ENCODE measurements at places on chromosomes 4 and X.

- DNase-seq = no peak
Measured at GRCh38 chr4:52143815-52144214, 92.7 kb downstream of the SPATA18 start.

- DNase-seq = no peak
Measured at GRCh38 chrX:11386001-11386523, 92.8 kb downstream of the AMELX start.

- no peak for DNase-seq
Measured at GRCh38 chr4:103918214-103918613, 198.4 kb upstream of the TACR3 start.

DNA sequence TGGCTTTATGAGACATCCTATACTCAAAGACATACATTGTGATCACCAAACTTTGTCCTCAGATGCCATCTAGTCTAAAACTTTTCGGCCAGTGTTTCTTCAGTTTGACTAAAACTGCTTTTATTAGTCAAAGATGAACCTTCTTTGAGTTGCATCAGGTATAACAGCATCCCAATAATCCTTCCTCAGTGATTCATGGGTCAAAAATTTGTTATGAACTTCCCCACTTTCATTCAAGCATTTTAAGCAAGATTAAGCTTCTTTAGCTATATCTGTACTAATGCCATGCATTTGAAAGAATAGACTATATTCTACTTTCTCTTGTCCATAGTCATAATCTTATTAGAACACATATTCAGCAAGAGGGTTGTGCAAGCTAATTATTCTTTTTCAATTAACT, 1070.4 kb upstream of the ADGRL3 start:
- no peak for DNase-seq

GRCh38 chrX:138669693-138670092, 41.8 kb downstream of the FGF13 start:
- no peak for DNase-seq

- DNase-seq = no peak
Measured at GRCh38 chrX:150308041-150308440, 55.1 kb upstream of the MAMLD1 start.
